ENCODE measurements at places on chromosomes 12 and 14.

GRCh38 chr12:108060067-108060466, 69.0 kb upstream of the WSCD2 start:
- DNase-seq = no peak

DNA sequence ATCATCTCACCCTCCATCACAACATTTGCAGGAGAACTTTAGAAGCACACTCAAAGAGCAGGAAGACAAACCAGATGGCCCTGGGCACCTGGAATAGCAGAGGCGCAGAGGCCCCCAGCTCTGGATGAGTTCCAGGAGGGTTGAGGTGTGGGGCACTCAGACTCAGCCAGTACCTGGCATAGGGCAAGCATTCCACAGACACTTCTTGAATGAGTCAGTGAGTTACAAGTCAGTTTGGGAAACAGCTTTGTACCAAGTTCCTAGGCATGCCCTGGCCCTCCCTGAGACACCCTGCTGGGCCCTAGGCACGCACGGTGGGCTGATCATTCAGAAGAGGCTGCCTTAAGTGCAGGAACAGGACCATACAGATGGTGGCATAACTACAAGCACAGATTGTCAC, 54.3 kb downstream of the MAP3K9 start:
- no peak for DNase-seq

DNA sequence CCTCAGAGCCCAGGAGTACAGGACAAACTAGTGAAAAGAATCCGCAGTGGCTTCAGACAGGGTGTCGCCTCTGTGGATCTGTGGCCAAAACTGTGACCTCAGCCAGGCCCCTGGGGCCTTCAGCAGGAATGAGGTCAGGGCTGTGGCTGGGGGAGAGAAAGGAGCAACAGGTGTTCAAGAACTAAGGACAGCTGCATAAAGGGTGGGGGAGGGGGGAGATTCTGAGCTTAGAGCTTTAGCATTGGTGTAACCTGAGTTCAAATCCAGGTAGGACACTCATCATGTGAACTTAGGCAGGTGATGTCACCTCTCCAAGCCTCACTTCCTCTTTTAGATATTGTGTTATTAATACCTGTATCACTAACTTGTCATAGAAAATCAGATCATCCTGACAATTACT, 40.9 kb upstream of the CORO1C start:
- no peak for DNase-seq

DNA sequence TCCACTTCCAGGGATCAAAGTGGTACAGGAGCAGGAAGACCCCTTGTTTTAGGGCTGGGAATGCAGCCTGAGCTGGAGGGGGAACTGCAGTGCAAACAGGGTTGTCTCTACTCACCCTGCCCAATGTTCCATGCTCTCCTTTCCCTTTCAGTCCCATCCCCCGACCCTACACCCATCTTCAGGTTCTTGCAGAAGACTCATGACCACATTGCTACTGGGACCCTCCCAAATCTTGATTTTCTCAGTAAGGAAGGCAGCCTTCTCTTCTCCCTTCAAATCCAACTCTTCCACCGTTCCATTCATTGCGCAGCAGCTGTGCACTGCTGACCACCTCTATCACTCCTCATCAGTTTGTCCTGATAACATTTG, 1.9 kb downstream of the SERPINA11 start:
- DNase-seq = no peak

DNA sequence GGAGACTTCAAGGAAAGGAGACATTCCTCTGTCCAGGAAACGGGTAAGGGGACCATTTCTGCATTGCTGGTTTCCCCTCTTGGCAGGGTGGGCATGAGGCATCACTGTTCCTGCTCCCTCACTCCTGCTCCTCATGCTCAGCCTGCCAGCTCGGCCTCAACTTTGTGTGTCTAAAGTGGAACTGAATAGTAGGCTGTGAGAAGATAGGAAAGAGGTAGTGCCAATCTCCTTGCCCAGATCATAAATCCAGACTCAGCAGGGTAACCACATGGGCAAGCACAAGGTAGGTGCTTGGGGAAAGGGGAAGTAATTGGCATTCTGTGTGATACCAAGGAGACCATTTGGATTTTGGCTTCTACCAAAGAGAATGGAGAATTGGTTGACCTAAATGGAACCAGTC, 2.6 kb downstream of the LTB4R start:
- DNase-seq = no peak

DNA sequence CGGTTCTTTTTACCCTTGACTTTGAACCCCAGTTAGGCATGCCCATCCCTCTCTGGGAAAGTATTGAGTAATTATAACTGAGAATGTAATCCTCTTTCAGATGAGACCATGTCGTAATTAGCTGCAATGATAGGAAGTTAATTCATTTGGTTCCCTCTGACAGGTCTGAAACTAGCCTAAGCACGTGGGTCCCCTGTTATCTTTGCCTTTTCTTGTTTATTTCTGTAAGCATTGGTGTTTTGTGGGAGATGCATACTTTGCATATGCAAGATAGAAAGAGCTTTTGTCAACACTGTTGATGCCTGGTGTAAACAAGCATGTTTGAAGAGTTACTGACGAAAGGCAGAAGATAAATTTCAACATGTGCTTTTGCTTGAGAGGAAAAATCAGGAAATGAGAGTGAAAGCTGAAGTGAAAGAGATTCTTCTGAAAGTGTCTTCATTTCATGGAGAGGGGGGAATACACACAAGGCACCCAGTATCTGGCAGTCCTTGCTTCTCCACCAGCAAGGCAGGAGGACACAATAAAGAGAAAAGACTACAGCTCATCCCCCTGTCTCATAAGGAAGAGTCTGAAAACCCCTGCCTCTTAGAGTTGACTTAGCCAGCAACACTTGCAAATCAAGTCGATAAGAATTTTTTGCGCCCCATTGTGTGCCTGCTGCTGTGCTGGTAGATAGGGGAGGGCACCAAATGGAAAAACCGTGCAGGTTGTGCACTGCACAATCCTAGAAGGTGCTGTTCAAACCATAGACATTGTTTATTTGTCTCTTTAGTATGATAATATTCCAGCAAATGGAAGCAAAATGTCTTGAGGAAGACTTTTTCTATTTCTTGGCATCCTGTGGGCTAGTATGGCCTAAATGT, 77.8 kb downstream of the SLC24A4 start:
- DNase-seq = no peak

DNA sequence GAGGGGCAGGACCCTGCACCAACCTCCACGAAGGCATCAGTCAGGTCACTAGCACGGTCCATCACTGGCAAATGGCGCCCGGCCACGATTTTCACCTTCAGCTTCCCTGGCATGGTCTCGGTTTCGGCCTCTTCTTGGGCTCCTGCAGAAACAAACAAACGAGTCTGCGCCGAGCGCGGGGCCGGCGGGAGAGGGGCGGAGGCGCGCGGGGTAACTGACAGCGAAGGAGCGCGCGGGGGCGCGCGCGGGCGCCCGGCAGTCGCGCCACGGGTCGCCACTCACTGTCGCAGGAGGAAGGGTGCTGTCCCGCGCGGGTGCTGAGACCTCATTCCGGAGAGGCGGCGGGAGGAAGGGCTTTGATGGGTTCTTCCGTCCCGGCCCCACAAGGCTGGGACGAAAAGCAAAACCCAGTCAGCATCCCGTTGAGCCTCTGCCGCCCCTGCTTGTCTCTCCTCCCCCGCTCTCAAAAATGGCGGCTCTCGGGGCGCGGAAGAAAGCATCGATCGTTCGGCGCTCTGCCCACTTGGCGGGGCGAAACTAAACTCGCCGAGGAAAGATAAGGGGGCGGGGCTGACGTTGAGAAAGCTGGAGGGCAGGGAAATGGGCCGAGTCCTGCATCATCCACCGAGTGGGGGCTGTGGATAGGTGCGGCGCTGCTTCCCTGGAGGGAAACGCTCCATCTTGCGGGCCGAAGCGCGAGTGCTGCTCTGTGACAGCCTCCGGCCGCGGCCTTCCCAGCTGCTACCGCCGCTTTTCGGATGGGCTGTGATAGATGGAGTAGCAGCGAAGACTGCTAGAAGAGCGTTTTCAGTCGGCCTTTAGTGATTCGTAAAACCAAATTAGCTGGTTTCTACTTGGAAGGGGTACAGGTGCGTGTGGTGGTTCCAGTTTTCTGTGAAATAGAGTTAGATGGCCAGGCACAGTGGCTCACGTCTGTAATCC, at the start of gene C2CD5:
C2CD5 (minus strand) TSS at position 505 of the 942 bp plus-strand sequence; CDS start at position 113, 392 bp downstream.
- peak; percentile 97 for DNase-seq

DNA sequence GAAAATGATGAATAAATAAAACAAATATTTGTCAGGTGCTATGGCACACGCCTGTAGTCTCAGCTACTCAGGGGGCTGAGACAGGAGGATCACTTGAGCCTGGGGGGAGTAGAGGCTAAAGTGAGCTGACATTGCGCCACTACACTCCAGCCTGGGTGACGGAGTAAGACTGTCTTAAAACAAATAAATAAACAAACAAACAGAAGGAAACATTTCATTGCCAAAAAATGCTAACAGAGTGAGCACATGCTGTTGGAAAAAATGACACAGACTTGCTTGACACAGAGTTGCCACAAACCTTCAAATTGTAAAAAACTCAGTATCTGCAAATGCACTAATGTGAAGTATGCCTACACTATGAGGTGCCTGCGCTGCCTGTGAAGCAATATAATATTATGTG, 50.8 kb upstream of the AP4S1 start:
- no peak for DNase-seq

DNA sequence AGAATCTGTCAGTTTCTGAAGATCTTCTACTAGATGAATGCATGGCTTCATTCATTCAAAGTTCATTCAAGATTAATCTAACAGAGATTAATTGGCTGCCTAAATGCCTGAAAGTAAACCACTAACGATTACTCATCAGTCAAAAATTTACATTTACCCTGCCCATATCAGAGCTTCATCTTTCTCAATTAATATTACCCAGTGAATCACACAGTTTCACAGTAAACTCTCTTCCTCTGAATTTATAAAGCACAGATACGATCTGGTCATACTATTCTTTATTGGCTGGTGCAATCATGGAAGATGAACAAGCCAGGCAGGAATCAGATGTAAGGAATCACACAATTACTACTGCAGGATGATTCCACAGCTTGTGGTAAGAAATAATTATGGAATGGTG, 377.7 kb downstream of the SLC16A7 start:
- no peak for DNase-seq

- peak; percentile 51 for DNase-seq
These were observed 70.2 kb upstream of the GPHB5 start for GRCh38 chr14:63388766-63389431.

DNA sequence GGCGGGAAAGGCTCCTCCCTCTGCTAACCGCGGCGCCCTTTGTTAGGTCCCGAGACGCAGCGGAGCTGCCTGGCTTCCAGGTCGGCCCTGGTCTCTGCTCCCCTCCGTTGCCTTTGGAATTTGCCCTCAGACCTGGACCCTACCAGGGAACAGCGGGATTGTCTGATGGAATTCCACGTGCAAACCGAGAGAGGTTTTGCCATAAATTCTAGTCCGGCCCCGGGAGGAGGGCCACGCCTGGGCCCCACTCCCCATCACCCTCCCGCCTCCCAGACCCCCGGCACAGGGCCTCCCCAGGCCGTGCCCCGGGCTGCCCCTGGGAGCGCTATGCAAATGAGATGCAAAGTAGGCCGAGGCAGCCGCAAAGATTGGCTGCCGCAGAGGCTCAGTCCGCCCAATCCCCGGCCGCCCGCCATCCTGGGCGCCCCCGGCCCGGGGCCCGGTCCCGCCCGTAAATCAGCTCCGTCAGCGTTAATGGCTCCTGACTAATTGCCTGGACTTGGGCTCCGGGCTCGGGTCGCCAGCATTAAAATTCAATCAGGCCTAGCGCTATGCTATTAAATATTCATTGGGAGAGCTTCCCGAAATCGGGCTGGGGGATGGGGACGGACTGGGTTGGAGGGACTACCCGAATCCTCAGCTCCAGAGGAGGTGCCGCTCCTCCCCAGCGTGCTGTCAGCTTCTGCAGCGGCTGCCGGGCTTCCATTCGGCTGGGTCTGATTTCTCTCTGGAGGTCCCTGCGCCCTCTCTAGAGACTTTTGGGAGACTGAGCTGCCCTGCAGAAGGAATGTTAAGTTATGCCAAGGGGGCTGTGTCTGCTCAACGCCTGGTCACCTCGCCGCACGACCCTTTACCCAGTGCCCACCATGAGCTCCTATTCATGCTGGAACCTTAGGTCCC, 15.7 kb upstream of the FIGNL2 start:
- DNase-seq = no peak

- no peak for DNase-seq
These were observed 398.1 kb downstream of the ZFP36L1 start for GRCh38 chr14:68394764-68395143.

DNA sequence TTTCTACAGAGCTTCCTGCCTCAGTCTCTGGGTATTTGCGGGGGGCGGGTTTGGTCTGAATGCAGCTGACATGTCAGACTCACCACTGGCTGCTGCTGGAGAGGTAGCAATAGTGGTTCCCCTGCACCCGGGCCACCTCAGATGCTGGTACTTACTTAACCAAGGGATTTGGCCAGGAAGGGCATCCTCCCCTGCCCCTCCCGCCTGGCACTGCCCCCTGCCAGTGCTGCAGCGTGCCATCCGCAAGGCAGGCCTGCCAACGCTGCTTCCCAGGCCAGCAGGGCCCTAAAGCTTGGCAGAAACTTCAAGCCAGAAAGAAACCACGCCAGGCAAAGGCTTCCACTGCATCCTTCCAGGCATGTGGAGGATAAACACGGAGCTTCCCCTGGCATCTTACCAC, 22.1 kb downstream of the RAB35 start:
- DNase-seq = no peak

DNA sequence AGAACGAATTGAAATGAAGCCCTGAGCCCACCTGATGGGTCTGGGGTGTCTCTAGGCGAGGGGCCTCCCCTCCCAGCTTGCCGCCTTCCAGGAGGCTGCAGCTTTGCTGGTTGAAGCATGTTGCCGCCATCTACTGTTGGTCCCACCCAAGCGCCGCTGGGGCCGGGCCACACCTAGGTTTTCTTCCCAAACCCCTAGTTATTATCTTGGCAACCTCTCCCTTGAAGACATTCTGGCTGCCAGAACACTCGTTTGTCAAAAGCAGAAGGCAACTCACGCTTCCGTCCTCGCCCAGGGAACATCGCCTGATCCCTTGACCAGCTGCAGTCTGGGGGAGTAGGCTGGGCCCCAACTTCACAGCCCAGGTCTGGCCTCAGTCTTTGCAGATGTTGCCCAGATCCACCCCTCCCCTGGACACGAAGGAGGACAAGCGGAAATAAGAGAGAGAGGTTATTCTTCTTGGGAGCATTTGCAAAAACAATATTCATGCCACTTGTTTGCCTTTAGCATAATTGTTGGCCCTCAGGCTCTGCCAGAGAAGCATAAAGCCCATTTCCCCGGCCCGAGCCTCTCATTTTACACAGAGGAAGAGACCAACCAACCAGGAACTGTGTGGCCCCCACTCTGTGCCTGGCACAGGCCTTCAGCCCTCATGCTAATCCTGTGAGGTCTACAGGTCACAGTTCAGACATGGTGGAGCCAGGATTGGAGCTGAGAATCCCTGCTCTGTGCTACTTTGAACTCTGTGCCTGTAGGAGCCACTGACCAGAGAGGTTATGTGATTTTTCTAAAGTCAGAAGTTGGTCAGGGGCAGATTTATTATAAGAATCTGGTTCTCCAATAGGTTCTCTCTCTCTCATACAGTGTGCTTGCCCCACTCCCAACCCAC, 6.8 kb downstream of the EMP1 start:
- DNase-seq = no peak

GRCh38 chr12:89568484-89568883, 42.6 kb upstream of the POC1B start:
- DNase-seq = no peak

- DNase-seq = no peak
These were observed 358.9 kb downstream of the PAWR start for GRCh38 chr12:79331870-79332269.
